ENCODE measurements at places on chromosomes 11 and 22. TPM values are rescaled to one million over a fixed set of nuclear protein-coding genes. Genes with fewer than 3 reads are reported as not detected.

- H3K27me3 ChIP-seq: no peaks in the 10 kb centered on the region
- no peaks in the 10 kb centered on the region for H3K4me1 ChIP-seq
- H3K27ac ChIP-seq: no peak overlapping the region
- H3K36me3 ChIP-seq: no peaks in the 10 kb centered on the region
- DNase-seq: no peak
Measured at GRCh38 chr22:29700900-29701154, 19.0 kb upstream of the CABP7 start.

IL10RA gene
- 37.2 TPM for total RNA-seq

DNA sequence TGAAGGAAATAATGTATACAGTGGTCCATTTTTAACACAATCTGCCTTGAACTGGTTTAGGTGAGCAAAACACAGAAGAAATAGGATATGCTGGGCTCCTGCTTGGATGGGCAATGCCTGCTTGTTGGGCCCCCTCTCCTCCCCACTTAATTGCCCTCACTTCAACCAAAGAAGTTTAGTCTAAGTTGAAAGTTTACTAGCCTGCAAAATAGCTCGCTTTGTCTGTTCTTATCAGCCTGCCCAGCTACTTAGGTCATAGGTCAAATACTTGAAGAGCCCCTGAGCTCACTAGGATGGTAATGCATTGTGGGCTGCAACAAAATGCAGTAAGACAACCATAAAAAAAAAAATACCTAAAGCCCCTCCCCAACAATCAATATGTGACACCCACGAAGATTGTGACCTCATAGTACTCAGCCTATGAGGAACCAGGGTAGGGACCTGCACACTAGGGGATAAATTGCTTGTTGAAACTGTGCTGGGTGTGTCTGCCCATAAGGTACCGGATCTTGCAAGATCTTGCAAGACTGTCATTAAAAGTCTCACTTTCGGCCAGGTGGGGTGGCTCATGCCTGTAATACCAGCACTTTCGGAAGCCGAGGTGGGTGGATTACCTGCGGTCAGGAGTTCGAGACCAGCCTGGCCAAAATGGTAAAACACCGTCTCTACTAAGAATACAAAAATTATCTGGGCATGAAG is 10.9 kb downstream of the DRICH1 start:
- no peaks in the 10 kb centered on the region for H3K36me3 ChIP-seq
- no peaks in the 10 kb centered on the region for H3K4me1 ChIP-seq
- no peak overlapping the region for H3K4me3 ChIP-seq
- H3K27me3 ChIP-seq: no peaks in the 10 kb centered on the region

F2 gene
- not detected for total RNA-seq

ARRB1 gene
- 53.8 TPM for total RNA-seq

DNA sequence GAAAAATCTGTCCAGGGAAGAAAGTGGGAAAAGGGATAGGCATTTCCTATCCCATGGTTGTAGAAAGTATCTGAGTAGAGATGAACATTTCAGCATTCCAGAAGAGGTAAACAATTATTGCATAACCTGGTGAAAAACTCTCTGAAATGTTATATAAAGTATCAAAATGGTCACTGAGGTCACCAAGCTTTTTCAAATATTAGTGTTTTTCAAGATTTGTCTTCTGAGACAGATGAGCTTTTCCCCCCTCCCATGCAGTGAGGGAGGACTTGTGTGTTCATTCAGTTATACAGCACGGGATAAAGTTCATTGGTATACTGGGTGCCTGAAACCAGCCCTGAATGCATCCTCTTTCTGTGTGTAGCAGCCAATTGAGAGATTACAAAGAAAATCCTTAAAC is 1.9 kb upstream of the DEPDC7 start:
- H3K4me1 ChIP-seq: no peaks in the 10 kb centered on the region
- H3K4me3 ChIP-seq: no peak overlapping the region
- H3K27me3 ChIP-seq: no peaks in the 10 kb centered on the region
- no peak for DNase-seq

RFPL3 gene
- total RNA-seq: not detected

- H3K27ac ChIP-seq: no peak overlapping the region
- peak; percentile 79 for DNase-seq
- H3K4me3 ChIP-seq: no peak overlapping the region
- H3K4me1 ChIP-seq: no peaks in the 10 kb centered on the region
Measured at GRCh38 chr11:34926101-34926830, 9.8 kb downstream of the PDHX start.

- H3K27me3 ChIP-seq: no peaks in the 10 kb centered on the region
- no peak overlapping the region for H3K4me3 ChIP-seq
- peaks cover 4% of the 10 kb centered on the region for H3K4me1 ChIP-seq
- DNase-seq: no peak
- peaks cover 4% of the 10 kb centered on the region for H3K36me3 ChIP-seq
- H3K27ac ChIP-seq: peak overlapping the region; percentile 42
Measured at GRCh38 chr11:67275606-67276409, 9.5 kb downstream of the GRK2 start.

C11orf52 gene
- 27.8 TPM for total RNA-seq

DMC1 gene
- total RNA-seq: 0.66 TPM

DNA sequence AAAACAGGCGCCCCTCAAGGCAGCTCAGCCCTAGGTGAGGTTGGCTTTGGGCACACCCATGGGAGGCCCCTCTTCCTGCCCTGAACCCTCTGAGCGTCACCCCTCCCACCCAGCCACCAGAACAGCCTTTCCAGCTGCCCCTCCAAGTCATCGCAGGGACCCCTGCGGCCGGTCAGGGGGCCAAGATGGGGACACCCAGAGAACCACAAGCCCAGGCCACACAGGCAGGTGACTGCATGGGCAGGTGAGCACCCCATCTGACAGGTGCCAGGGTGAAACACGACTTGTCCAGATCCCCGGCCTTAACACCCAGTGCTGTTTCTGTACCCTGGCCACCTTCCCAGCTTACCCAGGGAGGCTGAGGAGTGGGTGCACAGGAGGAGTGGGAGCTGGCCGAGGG is 24.6 kb upstream of the GRAMD4 start:
- peaks cover 17% of the 10 kb centered on the region for H3K4me1 ChIP-seq
- no peaks in the 10 kb centered on the region for H3K27me3 ChIP-seq
- H3K4me3 ChIP-seq: no peak overlapping the region
- H3K27ac ChIP-seq: peak overlapping the region; percentile 26
- DNase-seq: no peak
- no peaks in the 10 kb centered on the region for H3K36me3 ChIP-seq

- no peak overlapping the region for H3K27ac ChIP-seq
- H3K36me3 ChIP-seq: no peaks in the 10 kb centered on the region
- no peak overlapping the region for H3K4me3 ChIP-seq
- H3K27me3 ChIP-seq: no peaks in the 10 kb centered on the region
- no peak for DNase-seq
Measured at GRCh38 chr11:70159627-70160570, 43.2 kb upstream of the FADD start.

DNA sequence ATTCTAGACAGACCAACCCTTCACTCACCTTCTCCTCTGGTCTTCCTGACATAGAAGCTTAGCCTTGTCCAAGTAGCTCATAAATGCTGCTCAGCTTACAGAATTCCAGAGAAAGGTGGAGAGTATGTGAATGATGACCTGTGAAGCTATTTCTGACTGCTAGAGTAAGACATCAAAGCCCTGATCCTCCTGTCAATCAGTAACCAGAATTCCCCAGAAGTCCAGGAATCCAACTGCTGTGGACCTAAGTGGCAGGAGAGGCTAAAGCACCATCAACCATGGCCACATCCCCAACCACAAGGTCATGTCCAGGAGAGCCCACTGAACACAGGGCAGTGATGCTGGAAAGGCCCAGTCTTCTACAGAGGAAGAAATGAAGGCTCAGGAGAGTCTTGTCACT is 2.6 kb downstream of the OR51G2 start:
- no peaks in the 10 kb centered on the region for H3K36me3 ChIP-seq
- H3K4me3 ChIP-seq: no peak overlapping the region
- H3K27me3 ChIP-seq: no peaks in the 10 kb centered on the region
- no peaks in the 10 kb centered on the region for H3K4me1 ChIP-seq

- no peaks in the 10 kb centered on the region for H3K27me3 ChIP-seq
- H3K4me1 ChIP-seq: no peaks in the 10 kb centered on the region
Measured at GRCh38 chr11:113248702-113249490, 65.5 kb upstream of the TTC12 start.

GRCh38 chr11:64244966-64245365 is 1.8 kb downstream of the PPP1R14B start:
- no peaks in the 10 kb centered on the region for H3K36me3 ChIP-seq
- H3K4me3 ChIP-seq: no peak overlapping the region
- no peaks in the 10 kb centered on the region for H3K27me3 ChIP-seq
- no peak for DNase-seq

DNA sequence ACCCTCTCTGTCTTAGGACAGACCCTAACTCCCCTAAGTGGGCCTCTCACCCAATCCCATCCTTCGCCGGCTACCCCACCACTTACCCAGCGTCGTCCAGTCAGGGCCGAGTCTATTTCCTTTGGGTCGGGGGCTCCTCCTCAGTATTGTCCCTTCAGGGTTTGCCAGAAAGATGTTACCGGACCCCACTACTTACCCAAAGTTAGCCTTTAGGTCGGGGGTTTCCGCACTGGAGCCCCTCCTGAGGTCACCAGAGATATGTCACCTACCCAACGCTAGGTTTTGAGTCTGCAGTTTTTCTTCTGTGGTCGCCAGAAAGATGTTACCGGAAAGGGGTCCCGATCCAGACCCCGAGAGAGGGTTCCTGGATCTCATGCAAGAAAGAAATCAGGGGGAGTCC is 17.9 kb upstream of the B4GALNT4 start:
- no peaks in the 10 kb centered on the region for H3K27me3 ChIP-seq
- H3K27ac ChIP-seq: no peak overlapping the region
- no peak for DNase-seq
- H3K4me3 ChIP-seq: no peak overlapping the region
- peaks cover 21% of the 10 kb centered on the region for H3K4me1 ChIP-seq
- H3K36me3 ChIP-seq: no peaks in the 10 kb centered on the region

GRCh38 chr11:8020244-8020597 is 33.1 kb downstream of the EIF3F start:
- DNase-seq: no peak
- H3K27me3 ChIP-seq: peaks cover 8% of the 10 kb centered on the region
- no peak overlapping the region for H3K27ac ChIP-seq

DNA sequence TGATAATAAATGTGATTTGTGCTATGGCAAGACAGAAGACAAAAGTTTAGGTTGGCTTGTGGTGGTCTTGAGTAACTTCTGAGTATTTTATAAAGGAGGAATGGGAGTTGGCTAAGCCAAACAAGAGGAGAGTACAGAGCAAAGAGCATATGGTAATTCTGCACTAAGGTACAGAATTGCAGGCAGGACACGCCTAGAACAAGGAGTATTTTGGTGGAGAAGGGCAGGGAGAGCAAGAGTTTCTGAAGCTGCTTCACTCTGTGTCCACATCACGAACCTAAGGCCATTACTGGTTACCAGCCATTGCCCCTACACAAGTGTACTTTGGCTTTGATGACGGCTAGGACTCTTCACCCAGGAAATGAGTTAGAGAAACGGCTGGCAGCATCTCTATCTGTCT is 170.9 kb downstream of the SPON1 start:
- H3K27me3 ChIP-seq: no peaks in the 10 kb centered on the region
- H3K4me3 ChIP-seq: no peak overlapping the region
- H3K27ac ChIP-seq: no peak overlapping the region
- no peak for DNase-seq

GRCh38 chr11:124798991-124799347 is 1.2 kb downstream of the MSANTD2 start:
- no peaks in the 10 kb centered on the region for H3K27me3 ChIP-seq
- H3K27ac ChIP-seq: no peak overlapping the region

DNA sequence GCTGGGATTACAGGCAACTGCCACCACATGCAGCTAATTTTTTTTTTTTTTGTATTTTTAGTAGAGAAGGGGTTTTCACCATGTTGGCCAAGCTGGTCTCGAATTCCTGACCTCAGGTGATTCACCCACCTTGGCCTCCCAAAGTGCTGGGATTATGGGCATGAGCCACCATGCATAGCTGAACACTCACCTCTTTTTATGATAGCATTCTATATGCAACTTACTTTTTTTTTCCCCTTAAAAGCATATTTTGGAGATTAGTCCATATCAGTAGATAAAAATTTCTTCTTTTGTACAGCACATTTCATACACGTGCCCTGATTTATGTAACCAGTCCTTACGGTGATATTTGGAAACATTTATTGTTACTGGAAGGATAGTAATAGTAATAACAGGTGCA is 14.6 kb downstream of the GTPBP1 start:
- H3K4me1 ChIP-seq: peaks cover under 1% of the 10 kb centered on the region
- no peak overlapping the region for H3K4me3 ChIP-seq
- H3K36me3 ChIP-seq: peaks cover 37% of the 10 kb centered on the region
- H3K27me3 ChIP-seq: no peaks in the 10 kb centered on the region

GRCh38 chr22:20905415-20906386 is 11.5 kb upstream of the CRKL start:
- H3K27ac ChIP-seq: no peak overlapping the region
- no peaks in the 10 kb centered on the region for H3K27me3 ChIP-seq
- no peaks in the 10 kb centered on the region for H3K36me3 ChIP-seq
- H3K4me1 ChIP-seq: no peaks in the 10 kb centered on the region
- DNase-seq: no peak
- H3K4me3 ChIP-seq: no peak overlapping the region

GRCh38 chr22:49241174-49241851 is 586.4 kb downstream of the BRD1 start:
- H3K4me3 ChIP-seq: no peak overlapping the region
- no peaks in the 10 kb centered on the region for H3K4me1 ChIP-seq
- no peaks in the 10 kb centered on the region for H3K36me3 ChIP-seq
- no peaks in the 10 kb centered on the region for H3K27me3 ChIP-seq
- DNase-seq: no peak
- H3K27ac ChIP-seq: no peak overlapping the region

OR5I1 gene
- total RNA-seq: not detected

DNA sequence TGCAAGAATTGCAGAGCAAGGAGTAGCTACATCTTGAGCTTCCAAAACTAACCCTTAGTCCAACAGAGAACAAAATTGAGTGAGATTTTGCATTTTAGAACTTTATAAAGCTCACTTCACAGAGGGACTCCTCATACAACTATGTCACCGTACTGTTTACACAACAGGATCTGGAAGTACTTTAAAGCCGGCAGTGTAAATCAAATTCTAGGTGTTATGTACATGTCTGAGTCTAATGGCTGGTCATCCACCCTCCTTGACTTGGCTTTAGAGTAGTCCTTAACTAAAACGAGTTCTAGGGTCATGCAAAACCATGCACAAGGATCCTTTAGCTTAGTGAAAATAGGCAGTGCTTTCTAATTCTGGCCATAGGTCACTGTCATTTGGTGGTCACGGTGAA is 23.5 kb downstream of the IRAG1 start:
- peaks cover 12% of the 10 kb centered on the region for H3K4me1 ChIP-seq
- H3K27me3 ChIP-seq: no peaks in the 10 kb centered on the region

PDGFB gene
- total RNA-seq: 14.2 TPM

- peaks cover 2% of the 10 kb centered on the region for H3K4me1 ChIP-seq
- no peaks in the 10 kb centered on the region for H3K27me3 ChIP-seq
- no peak overlapping the region for H3K4me3 ChIP-seq
- no peak overlapping the region for H3K27ac ChIP-seq
Measured at GRCh38 chr11:77999446-78000030, 5.1 kb upstream of the INTS4 start.

OR51G2 gene
- total RNA-seq: not detected

All from kidney (tissue), 22 donors.